ENCODE measurements at places on chromosomes 4 and X.

DNA sequence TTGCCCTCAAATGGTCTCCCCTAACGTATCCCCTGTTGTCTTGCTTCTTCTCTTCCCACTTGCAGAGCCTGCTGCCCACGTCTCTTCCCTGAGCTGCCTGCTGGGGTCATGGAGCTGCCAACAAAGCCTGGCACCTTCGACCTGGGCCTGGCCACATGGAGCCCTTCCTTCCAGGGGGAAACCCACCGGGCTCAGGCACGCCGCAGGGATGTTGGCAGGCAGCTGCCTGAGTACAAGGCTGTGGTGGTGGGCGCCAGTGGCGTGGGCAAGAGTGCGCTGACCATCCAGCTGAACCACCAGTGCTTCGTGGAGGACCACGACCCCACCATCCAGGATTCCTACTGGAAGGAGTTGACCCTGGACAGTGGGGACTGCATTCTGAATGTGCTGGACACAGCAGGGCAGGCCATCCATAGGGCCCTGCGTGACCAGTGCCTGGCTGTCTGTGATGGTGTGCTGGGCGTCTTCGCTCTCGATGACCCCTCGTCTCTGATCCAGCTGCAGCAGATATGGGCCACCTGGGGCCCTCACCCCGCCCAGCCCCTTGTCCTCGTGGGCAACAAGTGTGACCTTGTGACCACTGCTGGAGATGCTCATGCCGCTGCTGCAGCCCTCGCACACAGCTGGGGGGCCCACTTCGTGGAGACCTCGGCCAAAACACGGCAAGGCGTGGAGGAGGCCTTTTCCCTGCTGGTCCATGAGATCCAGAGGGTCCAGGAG lies 2.9 kb downstream of the ERAS start:
- no peak for DNase-seq

GRCh38 chr4:40040908-40041307 lies 15.7 kb upstream of the N4BP2 start:
- DNase-seq: no peak

GRCh38 chr4:177401658-177402273 lies 40.5 kb downstream of the AGA start:
- no peak for DNase-seq

DNA sequence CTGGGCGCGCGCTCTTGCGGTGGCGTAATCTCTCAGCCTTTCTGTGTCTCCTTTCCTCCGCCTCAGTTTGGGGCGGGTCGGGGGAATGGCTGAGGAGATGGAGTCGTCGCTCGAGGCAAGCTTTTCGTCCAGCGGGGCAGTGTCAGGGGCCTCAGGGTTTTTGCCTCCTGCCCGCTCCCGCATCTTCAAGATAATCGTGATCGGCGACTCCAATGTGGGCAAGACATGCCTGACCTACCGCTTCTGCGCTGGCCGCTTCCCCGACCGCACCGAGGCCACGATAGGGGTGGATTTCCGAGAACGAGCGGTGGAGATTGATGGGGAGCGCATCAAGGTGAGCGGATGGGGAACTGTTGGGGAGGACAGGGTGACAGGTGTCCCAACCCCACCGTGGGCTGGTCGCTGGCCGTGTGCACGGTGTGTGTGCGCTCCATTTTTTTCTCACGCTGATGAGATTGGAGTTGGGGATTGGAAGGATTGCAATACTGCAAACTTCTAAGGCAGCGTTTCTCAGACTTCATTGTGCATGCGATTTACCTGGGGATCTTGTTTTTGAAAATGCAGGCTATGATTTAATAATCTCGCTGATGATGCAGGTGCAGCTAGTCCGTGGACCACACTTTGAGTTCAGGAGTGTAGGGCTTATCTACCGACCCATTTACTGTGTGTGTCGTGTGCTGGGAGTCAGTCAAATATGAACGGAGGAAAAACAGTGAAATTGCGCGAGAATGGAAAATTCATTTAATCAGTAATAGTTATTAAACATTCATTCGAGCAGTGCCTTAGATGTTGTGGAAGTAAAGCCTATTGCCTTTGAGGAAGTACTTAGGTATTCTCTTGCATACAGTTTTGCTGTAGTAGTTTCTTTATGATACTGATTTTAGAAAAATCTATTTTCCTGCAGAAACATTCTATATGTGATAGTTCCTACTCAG lies at the start of gene RAB33B:
TSS of gene RAB33B (plus strand) at position 11 of the 935 bp plus-strand sequence. CDS start at position 86, 75 bp downstream.
- DNase-seq: no peak

DNA sequence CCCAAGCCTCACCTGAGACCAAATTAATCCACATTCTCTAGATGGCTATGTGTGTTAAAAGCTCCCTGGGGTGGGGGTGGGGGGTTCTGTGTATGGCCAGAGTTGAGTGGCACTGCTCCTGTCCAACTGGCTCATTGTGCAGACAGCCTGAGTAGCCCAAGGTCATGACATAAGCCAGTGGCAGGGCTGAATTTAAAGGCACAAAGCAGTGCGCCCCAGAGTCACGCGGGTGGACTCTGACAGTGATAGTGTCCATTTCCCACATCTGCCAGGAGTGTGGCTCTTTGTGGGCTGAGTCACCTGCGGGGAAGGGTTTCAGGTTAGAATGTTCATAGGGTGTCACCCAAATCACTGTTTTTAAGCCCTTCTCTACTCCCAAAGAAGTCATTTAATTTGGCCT lies 45.4 kb downstream of the SCD5 start:
- no peak for DNase-seq

- no peak for DNase-seq
Observed at GRCh38 chr4:163554870-163555465, 60.5 kb downstream of the TMA16 start.

GRCh38 chr4:156158747-156159146 lies 205.1 kb upstream of the CTSO start:
- DNase-seq: no peak

- no peak for DNase-seq
Observed at GRCh38 chrX:134849390-134849789, 141.4 kb upstream of the SMIM10 start.

All from nephron progenitor cell (in vitro differentiated cells).